ENCODE measurements at places on chromosomes 6 and 20. TPM values are rescaled to one million over a fixed set of nuclear protein-coding genes. Genes with fewer than 3 reads are reported as not detected.
A peak's percentile ranks its signal among the peaks of the same experiment; 100 is the strongest.

Gene LY6G5C
- 1.3 TPM for total RNA-seq

- DNase-seq = no peak
Observed at GRCh38 chr20:10928841-10929421, 255.1 kb upstream of the JAG1 start.

GRCh38 chr20:23657202-23657601 lies 19.4 kb upstream of the CST3 start:
- no peak for DNase-seq

DNA sequence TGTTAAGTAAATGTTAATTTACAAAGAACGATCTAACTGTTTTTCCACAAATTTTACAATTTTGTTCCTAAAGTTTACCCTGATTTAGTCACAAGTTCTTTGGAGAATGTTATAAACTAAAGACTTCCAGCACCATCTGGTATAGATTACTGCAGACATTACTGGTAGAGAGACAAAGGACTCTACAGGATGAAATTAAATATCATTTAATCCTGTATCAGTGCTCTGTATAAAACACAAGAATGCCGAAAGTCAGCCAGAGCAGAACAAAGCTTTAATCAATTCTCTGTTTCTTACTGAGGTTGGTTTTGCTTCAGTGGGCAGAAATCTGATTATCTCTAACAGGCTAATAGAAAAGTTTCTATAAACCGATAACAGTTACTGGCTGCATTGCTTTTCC lies 763.6 kb downstream of the TENT5A start:
- no peak for DNase-seq

DNA sequence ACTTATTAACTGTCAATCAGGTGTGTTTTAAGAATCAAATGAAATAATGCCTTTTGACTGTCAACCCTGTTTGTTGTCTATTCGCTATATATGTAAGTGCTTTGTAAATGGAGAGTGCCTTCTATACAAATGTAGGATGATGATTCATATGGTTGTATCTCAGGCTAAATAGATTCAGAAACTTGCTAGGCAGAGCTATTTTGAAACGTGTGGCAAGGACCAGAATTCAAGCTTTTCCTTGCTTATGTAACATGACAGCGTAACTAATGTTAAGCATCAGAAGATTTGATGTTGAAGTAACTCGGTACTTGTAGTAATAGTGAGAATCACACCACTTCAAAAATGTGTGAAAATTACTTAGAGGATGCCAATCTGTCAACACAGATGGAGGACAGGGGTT lies 3.4 kb downstream of the OGFRL1 start:
- no peak for DNase-seq

GRCh38 chr6:71190809-71191208 lies 97.8 kb upstream of the OGFRL1 start:
- no peak for DNase-seq

DNA sequence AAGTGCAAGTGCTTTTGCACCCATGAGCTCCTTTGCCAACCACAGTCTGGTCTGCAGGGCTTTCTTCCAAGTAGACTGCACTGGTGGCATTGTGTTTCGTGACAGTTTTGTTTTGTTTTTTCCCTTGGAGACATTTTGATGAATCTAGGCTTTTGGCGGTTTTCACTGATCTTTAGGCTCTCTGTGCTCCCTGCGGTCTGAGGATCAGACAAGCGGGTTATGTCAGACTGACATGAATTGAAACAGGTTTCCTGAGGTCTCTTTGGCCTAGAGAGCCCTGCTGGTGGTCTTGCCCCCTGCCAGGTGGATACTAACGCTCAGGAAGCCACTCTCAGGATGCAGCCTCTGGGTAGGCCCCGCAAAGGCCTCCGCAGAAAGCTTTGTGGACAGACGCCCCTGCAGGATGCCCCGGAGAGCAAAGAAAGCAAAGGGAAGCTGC lies 555.4 kb upstream of the AGPAT4 start:
- DNase-seq = no peak

DNA sequence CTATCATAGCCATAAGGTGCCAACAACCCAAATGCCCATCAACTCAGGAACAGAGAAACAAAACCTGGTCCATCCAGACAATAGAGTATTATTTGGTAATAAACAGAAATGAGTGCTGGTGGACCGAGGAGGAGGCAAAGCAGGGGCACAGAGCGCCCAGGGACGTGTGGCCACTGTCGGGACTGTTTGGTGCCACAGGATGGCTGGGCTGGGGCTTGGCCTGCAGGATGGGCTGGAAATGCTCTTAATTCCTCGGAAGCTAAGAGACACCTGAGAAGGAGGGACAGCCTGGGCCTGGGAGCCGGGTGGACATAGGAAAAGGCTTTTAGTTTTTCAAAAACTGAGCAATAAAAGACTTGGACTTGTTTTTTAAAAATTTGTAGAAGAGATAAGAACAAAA lies 216.4 kb downstream of the DLL1 start:
- DNase-seq = peak; percentile 22

GRCh38 chr6:14804001-14804784 lies 441.7 kb upstream of the JARID2 start:
- no peak for DNase-seq

DNA sequence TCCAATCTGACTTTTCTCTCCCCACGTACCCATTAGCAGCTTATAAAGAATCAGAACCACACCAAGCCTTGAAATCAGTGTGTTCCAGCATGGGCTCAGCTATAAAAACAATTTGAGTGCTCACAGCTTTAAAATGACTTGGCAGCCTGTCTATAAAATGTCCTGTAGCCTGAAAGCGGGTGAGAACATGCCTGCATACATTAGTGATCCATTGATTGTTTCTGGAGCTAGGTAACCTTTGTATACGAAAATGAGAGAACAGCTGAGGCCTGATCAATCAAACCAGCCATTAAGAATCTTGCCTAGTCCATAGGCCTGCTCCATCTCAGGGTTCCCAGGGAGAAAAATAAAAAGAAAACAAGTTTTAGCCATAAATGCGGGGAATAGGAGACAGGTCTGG lies 245.8 kb upstream of the SULF2 start:
- DNase-seq = no peak

GRCh38 chr20:45456632-45457031 lies 12.9 kb upstream of the WFDC2 start:
- DNase-seq = no peak

Gene TGM3
- total RNA-seq = not detected

Gene WASF1
- 1.2 TPM for total RNA-seq

GRCh38 chr20:57212534-57213276 lies 53.7 kb downstream of the BMP7 start:
- peak; percentile 69 for DNase-seq

- DNase-seq = no peak
Observed at GRCh38 chr20:41654884-41655283, 36.7 kb upstream of the CHD6 start.

DNA sequence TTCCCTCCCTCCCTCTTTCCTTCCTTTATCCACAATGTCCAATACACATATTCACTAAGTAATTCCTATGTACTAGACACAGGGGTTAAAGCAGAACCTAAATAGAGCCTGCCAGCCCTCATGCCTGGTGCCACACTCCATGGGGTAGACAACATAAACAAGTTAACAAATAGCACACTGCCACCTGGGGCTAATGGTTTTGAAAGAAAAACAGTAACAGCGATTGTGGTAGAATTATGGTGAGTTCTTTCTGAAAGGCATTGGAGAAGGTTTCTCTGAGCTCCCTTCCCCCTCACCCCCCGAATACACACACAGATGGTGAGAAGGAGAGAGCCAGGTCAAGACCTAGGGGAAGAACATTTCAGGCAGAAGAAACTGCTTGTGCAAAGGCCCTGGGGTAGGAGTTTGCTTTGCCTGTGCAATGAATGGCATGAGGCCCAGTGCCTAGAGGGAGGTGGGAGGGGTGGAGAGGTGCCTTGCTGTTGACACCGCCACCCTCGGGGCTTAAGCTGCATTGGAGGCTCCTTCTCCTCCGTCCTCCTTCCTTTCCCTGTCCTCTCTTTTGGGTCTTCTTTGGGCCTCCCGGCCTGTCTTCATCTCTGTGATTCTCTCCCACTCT lies 502.4 kb upstream of the SULF2 start:
- DNase-seq = no peak

DNA sequence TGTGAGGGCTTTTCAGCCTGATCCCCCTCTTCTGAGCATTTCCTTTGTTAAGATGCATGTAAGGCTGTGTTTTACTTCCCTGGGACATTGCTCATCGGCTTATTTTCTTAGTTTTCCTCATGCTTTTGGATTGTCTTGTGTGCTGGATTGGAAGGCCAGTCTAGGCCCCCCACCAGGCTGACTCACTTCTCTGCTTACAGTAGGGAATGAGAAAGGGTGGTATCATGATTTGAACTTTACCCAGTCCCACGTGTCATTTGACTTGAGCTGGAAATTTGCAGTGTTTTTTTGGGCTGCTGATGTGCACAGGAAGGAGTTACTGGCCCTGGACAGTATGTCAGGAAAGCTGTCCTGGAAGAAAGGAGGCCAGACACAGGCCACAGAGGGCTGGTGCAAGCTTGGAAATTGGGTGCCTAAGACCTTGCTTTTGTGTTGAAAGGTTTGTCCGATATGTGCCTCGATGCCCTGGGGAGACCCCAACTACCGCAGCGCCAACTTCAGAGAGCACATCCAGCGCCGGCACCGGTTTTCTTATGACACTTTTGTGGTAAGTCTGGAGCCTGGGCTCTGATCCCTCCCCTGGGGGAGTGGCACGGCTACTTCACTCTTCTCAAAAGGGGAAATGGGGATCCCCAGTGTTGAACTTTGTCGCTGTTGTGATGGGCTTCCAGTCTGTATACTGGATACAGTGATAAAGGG lies 12.8 kb downstream of the RNF114 start:
- no peak for DNase-seq

Gene HCRTR2
- not detected for total RNA-seq

DNA sequence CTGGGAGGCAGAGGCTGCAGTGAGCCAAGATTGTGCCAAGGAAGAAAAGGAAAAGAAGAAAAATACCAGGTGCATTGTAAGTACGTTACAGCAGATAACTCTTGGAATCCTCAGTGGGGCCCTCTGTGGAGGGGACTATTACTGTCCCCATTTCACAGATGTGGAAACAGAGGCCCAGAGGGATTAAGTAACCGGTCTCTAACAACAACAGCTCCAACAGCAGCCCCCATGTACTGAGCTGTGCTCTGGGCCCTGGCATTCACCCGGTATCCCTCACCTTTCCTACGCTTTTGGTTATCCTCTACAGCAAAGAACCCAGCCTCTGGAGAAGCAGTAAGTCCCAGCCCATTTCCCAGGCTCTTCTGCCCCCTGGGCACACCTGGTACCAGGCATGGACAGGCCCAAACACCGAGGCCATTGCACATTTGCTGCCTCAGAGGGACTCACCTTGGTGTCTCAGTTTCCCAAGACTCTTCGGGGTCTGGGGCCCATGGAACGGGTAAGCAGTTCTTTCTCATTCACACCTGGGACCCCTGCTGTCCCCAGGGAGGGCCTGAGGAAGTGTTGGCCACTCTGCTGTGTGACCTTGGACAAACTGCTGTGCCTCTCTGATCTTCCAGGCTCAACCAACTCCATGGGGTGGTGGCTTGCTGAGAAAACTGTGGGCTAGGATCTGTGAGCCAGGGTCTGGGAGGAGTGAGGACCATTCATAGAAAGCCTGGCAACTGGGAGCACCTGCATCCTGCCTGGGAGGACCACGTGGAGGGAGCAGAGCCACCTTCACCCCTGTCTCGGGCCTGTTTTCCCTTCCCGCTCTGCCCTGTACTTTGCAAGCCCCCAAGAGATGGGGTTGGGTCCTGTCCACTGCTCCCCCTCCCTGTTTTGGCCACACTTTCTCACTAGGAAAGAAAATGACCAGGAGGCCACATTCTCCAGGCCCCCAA lies 59.9 kb downstream of the SNAI1 start:
- no peak for DNase-seq

DNA sequence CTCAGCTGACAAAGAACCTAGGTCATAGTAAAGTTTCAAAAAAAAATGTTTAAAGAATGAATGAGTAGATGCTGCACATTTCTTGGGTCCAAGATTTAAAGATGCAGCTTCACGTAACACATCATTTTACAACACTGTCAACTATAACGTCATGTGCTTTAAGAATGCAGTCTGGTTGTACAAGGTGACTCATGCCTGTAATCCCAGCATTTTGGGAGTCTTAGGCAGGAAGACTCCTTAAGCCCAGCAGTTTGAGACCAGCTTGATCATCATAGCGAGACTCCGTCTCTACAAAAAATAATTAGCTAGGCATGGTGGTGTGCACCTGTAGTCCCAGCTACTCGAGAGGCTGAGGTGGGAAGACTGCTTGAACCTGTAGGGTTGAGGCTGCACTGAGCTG lies 21.9 kb downstream of the SLC17A5 start:
- no peak for DNase-seq

Gene ZBTB46
- total RNA-seq = 13.5 TPM

- DNase-seq = no peak
Observed at GRCh38 chr6:5219011-5219691, 41.6 kb downstream of the LYRM4 start.

Gene MYB
- 0.22 TPM for total RNA-seq

DNA sequence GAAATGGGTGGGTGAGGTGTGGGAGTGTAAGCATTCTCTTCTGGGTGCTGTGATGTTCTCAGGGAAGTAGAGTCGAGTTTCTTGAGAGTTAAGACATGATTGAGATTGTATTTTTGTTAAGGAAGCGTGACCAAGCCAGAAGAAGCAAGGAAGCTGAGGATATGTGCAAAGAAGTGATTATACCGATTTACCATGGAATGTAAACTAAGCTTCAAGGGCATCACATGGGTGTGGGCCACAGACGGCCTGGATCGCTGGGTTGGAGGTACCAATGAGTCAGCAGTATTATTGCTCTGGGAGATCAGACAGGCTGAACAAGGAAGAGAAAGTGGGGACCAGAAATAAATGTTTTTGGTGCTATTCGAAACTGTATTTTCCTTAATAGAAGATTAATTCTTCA lies 184.1 kb upstream of the GMDS start:
- DNase-seq = no peak

DNA sequence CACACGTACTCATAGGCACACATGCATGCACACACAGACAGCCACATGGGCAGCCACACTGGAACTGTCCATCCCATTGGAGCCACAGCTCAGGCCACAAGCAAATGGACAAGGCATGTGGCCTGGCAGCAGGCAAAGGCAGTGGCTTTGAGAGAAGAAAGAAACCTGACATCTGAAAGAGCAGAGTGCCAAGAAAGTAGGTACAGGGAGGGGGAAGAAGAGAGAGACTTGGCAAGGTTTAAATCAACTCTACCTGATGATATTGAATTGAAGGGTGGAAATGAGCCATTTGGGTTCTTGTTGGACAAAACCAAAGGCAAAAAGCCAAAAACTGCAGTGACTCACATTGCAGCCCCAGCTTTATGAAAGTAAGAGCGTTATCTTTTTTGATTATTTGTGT lies 142.7 kb downstream of the PCSK2 start:
- no peak for DNase-seq

Gene OXT
- total RNA-seq = not detected

DNA sequence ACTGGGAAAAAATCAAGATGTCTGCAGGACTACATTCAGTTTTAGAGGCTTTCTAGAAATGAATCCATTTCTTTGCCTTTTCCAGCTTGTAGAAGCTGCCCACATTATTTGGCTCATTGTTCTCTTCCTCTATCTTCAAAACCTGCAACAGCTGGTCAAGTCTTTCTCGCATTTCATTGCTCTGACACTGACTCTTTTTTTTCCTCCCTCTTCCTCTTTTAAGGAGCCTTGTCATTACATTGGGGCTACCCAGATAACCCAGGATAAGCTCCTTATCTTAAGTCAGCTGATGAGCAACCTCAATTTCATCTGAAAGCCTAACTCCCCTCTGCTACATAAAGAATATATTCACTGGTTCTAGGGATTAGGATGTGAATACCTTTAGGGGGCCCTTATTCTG lies 53.2 kb upstream of the CEP162 start:
- DNase-seq = no peak

- no peak for DNase-seq
Observed at GRCh38 chr6:12586721-12587480, 129.7 kb upstream of the PHACTR1 start.

Gene ASIP
- total RNA-seq = 18.9 TPM

Measured in Right ventricle myocardium superior (tissue), 1 donor.